ENCODE measurements at places on chromosomes 7 and 10.

DNA sequence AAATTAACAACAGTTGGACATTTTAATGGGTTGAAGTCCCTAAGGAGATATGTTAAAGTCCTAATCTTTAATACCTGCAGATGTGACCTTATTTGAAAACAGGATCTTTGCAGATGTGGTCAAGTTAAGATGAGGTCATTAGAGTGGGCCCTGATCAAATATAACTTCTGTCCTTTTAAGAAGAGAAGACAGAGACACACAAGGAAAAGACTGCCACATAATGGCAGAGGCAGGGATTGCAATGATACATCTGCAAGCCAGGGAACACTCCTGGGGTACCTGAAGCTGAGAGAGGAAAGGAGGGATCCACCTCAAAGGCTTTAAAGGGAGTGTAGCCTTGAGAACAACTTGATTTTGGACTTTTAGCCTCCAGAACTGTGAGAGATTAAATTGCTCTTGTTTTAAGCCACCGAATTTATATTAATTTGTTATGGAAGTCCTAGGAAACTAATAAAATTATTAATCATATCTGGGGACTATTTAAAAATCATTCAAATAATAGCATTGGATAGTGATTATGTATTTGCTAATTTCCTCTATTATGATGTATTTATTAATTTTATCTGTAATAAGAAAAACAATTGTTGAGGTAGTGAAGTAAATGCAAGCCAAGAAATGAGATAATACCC lies 700.0 kb upstream of the PCDH15 start:
- DNase-seq: peak; percentile 19

- no peak for DNase-seq
Measured at GRCh38 chr7:149529136-149529718, 31.6 kb upstream of the ZNF746 start.

- no peak for DNase-seq
Measured at GRCh38 chr10:8614054-8614565, 559.6 kb downstream of the GATA3 start.

GRCh38 chr10:4775808-4776207 lies 50.2 kb upstream of the AKR1E2 start:
- no peak for DNase-seq

GRCh38 chr10:94292434-94293090 lies 70.2 kb downstream of the NOC3L start:
- DNase-seq: no peak

DNA sequence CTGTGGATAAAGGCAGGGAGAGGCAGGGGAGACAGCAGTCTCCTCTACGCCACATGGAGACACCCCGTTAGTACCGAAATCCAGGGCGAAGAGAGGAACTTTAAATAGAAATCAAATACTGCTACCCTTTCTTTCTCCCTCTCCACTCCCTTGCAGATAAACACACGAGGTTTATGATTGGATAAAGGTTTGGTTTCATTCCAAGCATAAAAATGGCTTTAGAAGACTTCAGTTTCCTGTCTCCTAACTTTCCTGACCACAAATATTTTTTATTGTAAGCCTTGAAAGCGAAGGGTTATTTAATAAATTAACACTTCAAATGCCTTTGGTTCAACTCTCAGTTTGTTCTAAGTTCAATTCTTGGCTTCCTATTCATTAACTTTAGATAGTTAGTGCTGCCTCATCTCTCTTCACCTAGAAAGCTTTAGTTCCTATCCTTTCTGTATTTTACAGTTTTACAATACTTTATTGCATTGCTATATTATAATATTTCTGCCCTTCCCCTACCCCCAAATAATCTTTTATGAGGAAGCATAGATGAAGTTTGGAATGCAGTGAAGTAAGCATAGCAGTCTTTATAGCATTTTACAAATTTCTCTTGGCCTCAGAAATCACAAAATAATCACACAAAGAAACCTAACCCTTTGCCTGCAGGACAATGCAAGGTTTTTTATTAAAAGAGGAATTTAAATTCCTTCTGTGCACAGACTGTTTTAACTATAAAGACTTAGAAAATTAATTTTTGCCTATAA lies 31.5 kb upstream of the ARID5B start:
- DNase-seq: no peak

DNA sequence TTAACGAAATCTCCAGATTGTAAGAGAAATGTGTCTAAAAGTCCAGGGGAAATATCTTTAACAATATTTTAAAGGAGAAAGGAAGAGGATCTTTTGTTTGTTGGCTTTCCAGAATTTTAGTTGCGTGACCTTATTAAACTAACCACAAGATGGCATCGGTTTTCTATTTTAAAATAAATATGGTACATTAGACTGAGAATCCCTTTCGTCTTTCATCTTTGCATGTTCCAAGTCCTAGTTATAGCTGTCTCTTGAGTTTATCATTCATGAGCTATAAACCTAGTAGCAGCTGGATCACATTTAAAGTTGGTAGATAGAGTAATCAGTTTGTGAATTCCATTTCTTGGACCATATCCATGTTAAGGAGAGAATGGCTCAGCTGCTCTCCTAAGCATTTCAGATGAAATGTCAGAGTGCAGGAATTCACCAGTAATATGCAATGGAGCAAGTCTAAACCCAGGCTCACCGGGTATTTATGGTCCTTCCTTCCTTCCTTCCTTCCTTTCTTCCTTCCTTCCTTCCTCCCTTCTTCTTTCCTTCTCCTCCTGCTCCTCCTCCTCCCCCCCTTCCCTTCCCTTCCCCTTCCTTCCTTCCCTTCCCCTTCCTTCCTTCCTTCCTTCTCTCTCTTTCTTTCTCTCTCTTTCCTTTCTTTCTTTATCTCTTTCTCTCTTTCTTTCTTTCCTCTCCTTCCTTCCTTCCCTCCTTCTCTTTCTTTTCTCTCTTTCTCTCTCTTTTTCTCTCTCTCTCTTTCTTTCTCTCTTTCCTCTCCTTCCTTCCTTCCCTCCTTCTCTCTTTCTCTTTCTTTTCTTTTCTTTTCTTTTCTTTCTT lies 57.8 kb upstream of the RAB18 start:
- peak; percentile 57 for DNase-seq

GRCh38 chr7:39086638-39087360 lies 109.1 kb downstream of the POU6F2 start:
- no peak for DNase-seq

DNA sequence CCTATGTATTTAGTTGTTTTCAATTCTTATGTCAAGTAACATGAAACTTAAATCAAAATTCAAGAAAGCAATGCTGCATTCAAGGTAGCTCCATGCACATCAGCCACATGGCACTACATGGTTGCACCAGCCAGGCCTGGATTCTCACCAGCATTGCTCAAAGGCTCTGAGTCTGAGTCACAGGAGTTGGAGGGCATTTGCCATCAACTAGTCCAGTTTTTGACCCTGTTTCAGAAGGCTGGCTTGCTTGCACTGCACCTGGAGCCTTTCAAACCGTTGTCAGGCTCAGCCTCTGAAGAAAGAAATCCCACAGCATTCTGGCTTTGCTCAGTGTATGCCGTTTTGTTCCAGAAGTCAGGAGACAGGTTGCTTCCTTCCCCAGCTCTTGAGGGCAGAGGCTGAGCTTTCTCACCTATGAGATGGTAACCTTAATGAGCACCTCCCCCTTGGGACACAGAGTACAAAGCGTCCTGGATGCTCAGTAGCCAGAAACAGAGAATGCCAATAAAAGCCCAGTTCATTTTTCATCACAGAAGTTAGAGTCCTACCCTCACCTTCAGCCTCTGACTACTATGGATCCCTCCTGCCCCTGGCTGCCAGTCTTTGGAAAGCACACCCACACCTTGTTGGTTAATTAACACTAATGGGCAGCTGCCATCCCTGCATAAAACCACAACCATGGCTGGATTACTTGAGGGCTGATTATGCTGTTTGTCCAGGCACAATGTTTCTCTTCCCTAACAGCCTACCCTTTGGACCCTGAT lies 288.4 kb upstream of the LRRTM3 start:
- no peak for DNase-seq

GRCh38 chr10:6977398-6978186 lies 397.5 kb upstream of the PRKCQ start:
- DNase-seq: no peak

- DNase-seq: no peak
Measured at GRCh38 chr7:44432381-44432977, 58.0 kb downstream of the NUDCD3 start.

GRCh38 chr10:94427166-94427565 lies 24.8 kb downstream of the TBC1D12 start:
- peak; percentile 26 for DNase-seq

DNA sequence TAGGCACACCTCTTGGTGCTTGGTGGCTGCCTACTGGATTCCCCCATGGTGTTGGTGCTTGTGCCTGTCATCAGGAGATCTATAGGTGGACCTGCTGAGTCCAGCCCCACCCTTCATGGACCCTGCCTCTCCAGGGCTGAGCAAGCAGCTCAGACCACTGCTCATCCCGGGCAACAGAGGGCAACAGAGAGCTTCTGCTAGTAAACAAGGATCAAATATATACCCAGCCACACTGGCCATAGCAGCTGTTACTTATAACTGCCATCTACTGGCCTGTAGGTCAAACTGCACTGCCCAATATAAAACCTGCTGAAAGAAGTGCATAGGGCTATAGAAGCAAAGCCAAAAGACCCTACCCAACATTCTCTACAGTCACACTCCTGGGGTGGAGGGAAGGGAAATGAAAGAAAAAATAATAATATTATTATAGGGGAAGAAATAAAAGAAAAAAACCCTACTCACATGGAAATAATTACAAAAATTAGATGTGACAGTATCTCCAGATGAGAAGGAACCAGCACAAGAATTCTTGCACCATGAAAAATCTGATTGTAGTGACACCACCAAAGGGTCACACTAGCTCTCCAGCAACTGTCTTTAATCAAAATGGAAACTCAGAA lies 54.9 kb upstream of the ZNF800 start:
- peak; percentile 78 for DNase-seq

GRCh38 chr7:1144269-1144771 lies 15.7 kb downstream of the ZFAND2A start:
- DNase-seq: peak; percentile 63

- no peak for DNase-seq
Measured at GRCh38 chr7:12985228-12985627, 297.8 kb downstream of the ARL4A start.

DNA sequence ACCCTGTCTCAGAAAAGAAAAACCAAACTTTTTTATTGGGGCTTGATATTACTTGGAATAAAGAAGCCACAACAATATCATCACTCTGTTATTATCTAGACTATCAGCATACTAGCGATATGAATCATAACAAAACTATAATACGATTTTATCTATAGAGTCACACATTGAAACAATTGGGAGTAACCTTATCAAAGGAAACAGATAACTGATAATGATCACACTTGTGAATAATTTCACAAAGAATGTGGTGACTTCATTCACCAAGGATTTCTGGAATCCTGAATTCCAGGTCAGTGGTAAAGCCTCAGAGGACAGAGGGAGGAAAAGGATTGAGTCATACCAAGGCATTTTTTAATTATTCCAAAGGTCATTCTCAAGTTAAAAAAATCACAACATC lies 32.1 kb upstream of the NMT2 start:
- no peak for DNase-seq

GRCh38 chr10:132269266-132270230 lies 38.2 kb downstream of the STK32C start:
- no peak for DNase-seq

DNA sequence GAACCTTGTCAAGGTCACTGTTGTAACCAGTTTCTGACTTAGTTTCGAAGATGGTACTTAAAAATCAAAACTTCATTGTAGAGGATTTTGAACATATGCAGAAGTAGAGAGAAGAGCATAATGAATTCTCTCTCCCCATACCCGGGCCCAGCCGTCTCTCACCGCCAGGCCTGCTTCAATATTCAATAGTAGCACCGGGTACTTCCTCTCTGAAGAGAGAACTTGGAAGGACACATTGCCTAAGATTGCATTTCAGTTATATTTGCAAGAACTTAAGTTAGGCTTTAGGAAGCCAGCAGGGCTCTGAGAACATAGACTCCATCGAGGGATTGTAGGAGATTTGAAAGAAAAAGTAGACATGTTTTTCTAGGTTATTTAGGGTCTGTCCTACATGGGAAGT lies 19.1 kb downstream of the LMTK2 start:
- peak; percentile 74 for DNase-seq

- peak; percentile 93 for DNase-seq
Measured at GRCh38 chr7:106824458-106824857, 40.6 kb upstream of the PIK3CG start.
